Stimulated activated CD8-positive, alpha-beta memory T cell treated with anti-CD3 and anti-CD28 coated beads, Interleukin-15, amount 100 ng/mL, for 4 hours (primary cell): ENCODE measurements at places on chromosomes 1 and 21.
A peak's percentile ranks its signal among the peaks of the same experiment; 100 is the strongest.

DNA sequence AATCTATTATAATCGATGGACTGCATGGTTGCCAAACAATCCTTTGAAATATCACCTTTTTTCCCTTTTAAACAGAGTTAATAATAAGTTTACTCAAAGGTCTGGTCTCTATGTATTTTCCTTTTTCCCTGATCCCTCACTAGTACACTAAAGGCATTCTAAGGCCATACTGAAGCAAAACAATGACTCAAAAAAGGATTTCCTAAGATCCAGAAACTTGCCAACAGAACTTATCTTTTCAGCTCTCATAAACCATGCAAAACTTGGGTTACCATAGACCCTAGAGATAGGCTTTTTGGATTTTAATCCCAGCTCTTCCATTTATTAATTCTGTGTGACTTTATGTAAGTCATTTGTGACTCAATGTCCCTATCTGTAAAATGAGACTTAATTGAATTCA is 77.1 kb downstream of the IFI44 start:
- DNase-seq = no peak

- no peak for DNase-seq
Measured at GRCh38 chr1:83900524-83900923, 98.4 kb downstream of the TTLL7 start.

DNA sequence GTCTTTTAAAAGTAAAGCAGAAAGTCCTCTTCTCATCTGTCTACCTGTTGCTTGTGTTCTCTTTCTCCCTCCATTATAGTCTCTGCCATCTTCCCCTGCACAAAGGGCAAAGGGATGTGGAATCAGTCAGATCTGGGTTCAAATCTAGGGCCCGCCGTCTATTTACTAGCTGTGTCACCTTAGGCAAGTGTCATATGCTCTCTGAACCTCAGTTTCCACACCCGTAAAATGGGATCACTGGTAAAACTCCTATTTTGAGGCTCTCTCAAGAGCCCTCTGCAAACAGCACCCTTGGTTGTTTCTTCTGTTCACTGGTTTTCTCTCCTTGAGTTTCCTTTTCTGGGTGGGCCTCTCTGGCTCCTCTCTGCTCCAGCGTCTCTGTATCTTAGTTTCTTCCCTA is 2.6 kb upstream of the PTPRU start:
- no peak for DNase-seq

DNA sequence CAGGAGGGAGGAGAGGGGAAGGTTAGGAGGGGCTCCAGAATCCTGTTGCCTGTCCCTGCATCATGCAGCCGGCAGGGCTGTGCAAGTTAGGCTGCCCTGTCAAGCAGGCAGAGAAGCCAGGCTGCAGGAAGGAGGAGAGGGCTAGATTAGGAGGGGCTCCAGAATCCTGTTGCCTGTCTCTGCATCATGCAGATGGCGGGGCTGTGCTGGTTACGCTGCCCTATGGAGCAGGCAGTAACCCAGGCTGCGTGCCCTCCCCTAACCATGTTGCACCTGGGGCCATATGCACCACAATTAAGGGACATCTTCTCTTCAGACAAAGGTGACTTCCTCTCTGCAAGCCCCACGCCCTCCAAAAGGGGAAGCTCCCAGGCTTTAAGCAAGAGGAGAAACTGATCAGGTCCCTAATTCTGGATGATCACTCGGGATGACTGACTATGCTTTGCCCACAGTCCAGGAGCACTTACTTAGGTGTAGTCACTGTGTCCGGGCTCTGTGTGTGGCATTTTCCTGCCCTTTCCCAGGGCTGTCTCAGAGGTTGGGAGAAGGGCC is 457.4 kb downstream of the SETD4 start:
- no peak for DNase-seq

- peak; percentile 1 for DNase-seq
Measured at GRCh38 chr1:121516234-121516967, 331.6 kb downstream of the SRGAP2C start.

GRCh38 chr1:226558036-226558650 is 9.6 kb downstream of the STUM start:
- no peak for DNase-seq

DNA sequence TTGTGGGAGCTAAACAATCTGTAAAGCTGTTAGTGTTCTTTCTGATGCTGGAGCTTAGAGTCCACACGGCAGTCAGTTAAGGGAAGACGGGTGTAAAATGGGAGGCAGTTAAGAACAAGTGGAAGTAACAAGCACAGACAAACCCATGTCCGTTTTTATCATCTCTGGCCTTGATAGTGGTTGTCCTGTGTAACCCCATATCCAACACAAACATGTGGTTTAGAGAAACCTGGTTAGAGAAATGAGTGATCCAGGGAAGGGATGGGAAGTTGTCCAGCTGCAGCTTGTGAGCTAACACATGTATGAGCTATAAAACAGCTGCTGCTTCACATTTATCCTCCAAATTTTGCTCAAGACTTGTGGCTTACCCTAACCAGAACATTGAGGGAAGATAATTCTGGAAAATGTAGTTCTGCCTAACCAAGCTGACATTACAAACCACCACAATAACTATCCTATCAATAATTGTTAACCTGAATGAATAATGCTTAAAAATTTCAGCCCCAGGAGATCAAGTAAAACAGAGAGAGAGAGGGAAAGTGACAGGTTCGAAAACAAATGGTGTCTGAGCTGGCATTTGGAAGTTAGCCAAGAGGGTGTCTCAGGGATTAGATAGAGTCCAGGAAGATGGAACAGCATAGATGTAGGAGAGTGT is 10.6 kb upstream of the C1orf162 start:
- no peak for DNase-seq

GRCh38 chr1:113035086-113035485 is 37.9 kb upstream of the LRIG2 start:
- no peak for DNase-seq

DNA sequence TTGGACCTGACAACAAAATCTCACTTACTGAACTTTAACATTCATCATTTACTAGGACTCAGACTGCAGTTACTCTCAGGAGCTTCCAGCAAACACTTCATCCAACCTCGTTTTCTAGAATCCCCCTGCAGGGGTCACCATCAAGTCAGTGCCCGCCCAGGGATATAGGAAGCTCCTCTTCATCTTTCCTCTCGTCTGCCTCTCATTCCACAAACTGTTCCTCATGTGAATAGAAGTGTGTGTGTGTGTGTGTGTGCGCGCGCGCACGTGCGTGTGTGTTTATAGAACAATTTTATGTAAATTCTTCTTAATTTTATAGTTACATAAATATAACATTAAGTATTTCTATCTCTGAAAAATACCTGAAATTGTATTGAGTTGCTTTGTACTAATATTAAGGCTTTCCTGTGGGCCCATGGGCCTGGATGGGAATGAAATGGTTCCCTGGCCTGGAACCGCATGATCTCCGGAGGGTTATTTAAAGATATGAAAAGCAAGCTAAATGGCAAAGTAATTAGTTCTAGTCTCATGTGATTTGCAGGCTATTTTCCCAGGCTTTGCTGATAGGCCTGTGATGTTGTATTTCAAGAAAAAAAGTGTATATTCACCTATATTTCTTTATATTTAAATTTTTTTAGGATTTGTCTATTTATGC is 21.7 kb upstream of the ABCD3 start:
- no peak for DNase-seq

- no peak for DNase-seq
Measured at GRCh38 chr1:25047506-25048240, 117.6 kb upstream of the RUNX3 start.

DNA sequence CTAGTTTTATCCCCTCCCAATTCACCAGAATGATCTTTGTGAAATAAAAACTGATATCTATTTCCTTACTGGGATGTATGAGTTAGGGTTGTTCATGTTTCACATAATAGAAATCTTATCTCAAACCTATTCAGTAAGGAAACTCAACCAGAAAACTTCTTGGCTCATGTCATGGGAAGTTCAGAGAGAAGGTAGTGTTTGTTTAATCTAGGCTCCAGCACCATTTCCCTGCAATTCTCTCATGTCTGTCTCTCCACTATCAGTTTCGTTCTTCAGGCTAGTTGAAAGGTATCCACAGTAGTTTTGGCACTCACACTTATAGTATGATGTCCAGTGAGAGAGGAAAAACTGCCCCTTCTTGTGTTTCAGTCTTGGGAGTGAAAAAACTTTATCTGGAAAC is 34.6 kb upstream of the UHMK1 start:
- DNase-seq = no peak

DNA sequence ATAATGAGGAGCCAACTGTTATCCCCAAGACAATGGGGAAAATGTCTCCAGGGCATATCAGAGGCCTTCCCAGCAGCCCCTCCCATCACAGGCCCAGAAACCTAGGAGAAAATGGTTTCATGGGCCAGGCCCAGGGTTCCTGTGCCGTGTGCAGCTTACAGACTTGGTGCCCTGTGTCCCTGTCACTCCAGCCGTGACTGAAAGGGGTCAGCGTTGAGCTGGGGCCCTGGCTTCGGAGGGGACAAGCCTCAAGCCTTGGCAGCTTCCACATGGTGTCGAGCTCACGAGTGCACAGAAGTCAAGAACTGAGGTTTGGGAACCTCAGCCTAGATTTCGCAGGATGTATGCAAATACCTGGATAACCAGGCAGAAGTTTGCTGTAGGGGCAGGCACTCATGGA is 18.1 kb downstream of the SIPA1L2 start:
- DNase-seq = no peak

GRCh38 chr1:110440877-110441276 is 10.1 kb upstream of the PROK1 start:
- DNase-seq = no peak

DNA sequence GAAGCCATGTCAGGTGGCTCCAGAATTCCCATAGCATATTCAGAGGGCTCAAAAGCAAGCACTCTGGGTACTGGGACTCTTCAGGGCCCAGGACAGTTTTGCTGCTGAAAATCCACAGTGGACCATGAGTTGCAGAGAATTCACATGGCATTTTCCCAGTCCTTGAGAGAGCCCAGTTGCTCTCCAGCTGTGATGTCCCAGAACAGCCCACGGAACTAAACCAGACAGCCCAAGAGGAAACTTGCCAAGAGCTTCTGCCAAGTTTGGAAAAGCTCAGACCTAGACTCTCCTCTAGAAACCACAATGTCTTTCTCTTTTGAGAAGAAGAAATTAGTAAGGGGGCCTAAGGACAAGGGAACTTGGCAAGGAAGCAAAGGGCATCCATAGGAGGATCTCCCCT is 69.4 kb downstream of the RGS2 start:
- DNase-seq = no peak

DNA sequence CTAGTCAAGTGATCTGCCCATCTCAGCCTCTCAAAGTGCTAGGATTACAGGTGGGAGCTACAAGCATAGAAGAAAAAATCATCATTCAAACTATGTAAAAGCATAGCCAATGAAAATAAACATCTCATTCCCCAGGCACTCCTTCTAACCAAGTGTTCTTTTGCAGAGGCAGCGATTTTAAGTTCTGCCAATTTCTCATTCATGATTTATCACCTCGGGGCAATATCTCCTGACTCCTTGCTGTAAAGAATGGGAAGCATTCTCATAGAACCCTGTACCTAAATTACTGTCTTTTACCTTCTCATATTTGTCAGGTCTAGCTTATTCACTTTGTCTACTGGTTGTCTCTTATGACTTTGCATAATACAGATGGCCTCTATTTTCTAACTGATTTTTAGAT is 32.5 kb upstream of the IVNS1ABP start:
- DNase-seq = no peak

GRCh38 chr1:192546596-192547190 is 28.9 kb upstream of the RGS1 start:
- no peak for DNase-seq

DNA sequence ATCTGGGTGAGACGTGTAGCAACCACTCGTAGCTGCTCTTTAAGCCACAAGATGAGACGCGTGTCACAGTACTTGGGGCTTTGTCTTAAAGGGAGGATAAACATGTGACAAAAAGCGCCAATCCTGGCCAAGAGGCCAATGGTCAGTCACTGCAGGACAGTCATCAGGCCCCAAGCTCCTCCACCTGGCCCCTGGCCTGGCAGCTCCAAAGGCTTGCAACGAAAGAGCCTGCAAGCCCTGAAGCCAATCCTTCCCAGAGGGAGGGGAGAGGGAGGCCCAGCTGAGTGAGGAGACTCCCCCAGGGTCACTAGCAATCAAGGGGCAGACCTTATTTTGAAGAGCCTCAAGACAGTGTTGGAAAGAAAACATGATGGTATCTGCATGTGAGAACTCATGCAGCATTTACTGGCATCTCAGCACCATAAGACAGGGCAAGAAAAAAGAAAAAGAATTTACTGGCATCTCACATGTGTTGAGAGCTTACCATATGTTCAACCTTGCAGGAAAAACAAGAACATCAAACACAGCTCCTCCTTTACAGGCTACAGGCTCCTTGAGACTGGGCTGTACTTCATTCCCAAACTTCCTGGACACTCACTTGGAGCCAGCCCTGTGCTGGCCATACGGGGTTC is 11.4 kb downstream of the GLIS1 start:
- no peak for DNase-seq

DNA sequence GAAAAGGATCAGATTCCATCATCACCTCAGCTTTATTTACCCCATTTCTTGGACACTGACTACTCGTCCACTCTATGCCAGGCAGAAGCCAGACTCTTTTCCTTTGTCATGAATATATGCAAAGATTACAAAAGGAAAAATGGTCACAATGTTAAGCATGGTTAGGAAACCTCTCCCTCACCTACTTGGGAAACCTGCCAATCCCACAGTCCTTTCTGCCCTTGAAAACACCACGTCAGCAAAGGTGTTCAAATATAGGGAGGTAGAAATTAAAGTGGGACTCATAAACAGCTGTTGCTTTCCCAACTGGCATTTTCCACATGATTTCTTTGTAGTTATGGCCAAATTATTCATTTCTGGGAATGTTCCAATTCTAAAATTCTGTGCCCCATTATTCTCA is 16.2 kb upstream of the ATP13A2 start:
- DNase-seq = no peak

DNA sequence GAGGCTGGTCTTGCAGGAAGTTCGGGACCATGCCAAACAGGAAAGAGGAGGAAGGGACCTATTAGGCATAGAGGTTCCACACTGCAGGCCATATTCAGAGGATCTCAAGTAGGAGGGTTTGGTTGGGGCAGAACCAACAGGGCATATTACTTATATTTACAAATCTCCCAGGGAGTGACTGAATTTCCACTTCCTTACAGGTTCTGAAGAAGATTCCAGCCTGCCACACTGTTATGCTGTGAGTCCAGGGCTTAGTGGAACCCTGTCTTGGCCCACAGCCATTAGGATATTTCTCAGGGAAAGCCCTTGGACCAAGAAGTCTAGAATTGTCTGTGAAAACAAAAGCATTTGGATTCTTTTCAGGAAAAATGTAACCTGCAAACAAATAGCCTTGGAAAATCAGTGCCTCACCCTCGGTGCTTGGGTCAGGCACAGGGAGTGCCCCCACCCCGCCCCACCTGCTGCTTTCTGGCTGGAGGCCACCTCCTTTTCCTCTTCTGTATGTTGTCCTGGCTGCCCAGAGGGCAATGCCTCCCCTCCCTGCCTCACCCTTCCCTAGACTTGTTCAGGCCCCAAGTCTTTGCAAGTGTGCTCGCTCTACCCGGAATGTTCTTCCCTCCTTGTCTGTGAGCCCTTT is 41.0 kb upstream of the JUN start:
- DNase-seq = no peak

DNA sequence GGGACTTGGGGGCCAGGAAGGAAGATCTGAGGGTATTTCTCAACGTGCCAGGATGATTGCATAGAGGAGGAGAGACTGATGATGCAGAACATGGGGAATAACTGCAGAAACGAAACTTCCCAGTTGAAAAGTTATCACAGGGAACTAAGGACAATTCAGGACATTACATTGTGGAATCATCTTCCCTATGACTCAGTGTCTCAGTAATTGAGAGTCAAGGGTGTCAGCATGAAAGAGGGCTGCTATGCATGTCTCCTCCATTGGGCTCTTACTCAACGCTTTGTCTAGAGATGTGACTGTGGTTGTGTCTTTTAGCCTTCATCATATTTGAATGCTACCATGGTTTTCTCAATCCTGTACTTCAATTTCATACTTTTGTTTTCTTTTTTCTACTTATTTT is 48.9 kb upstream of the PTGFR start:
- DNase-seq = no peak
